ENCODE measurements at places on chromosomes 7 and 10.

DNA sequence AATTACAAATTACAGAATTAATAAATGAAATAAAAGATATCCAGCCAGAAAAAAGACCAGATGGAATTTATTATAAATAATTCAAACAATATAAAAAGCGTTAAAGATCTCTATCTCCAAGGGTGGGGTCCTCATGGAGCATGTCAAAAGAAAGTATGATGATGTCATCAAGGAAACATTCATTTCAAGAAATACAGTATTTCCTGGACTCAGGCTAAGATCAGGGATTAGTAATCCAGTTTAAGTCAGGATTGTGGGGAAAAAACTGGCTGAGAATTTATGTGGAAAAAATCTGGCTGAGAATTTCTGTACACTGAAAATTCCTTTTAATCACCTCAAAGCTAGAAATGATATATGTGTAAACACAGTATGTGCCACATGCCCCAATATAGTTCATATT lies 1075.3 kb downstream of the XPNPEP1 start:
- no peak for DNase-seq

- DNase-seq: no peak
Observed at GRCh38 chr10:62710182-62710581, 94.3 kb upstream of the ADO start.

- no peak for DNase-seq
Observed at GRCh38 chr10:130933008-130933390, 378.5 kb downstream of the TCERG1L start.

- no peak for DNase-seq
Observed at GRCh38 chr10:132951926-132952325, 9.6 kb upstream of the CFAP46 start.

DNA sequence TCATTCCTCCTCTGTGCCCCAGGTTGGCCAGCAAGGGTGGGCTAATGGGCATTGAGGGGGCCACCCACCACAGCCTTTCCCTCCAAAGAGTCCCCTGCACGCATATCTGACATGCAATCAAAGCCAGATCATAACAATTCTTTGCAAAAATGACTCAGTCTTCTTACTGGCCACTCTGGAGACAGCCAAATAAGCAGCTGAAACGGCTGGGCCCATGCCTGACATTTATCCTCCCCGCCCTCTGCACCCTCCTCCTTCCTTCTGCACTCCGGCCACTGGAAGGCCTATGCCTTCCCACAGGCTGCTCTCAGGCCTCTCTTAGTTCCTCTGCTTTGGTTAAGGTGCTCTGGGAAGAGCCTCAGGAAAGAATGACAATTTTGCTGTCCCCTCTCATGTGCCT lies 29.2 kb upstream of the NPFFR1 start:
- DNase-seq: no peak

DNA sequence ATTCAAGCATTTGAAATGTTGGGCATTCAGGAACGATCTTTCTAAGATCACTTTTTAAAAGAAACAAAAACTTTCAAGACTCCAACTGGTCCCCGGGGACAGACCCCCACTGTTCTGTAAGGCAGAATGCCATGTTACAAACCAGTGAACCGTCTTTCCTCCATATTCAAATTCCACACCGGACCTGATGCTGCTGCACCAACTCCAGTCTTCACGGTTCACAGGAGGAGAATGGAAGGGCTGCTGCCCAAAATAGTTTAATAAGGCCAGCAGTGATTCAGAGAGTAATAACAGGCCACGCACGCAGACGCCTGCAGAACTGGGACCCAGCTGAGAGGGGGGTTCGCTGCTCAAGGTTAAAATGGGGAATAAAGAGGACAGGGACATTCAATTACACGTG lies 47.2 kb downstream of the OSBPL3 start:
- no peak for DNase-seq

GRCh38 chr7:98878365-98879197 lies at the start of gene TRRAP:
Gene TRRAP, plus strand, starts transcription at chr7:98878532. Its CDS starts 2,619 bp downstream, at chr7:98881151.
- no peak for DNase-seq

Measured in NCI-H187 (cell line).